Uterus (tissue), 4 donors: ENCODE measurements at places on chromosomes 13 and 19.

DNA sequence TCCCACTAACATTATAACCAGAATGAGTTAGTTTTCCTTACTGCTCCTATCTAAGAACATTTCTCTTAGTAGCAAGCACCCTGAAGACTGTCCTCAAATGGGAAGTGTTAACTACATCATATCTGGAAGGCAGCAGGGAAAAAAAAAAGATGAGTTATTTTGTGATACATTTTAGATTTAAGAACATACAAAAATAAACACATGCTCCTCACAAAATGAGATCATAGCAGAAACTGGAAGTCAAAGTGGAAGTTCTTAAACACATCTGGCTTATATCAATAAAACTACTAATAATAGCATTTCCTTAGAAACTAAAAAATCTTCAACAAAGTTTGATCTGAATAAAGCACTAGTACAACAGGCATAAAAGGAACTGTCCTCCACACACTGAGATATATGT lies 70.4 kb downstream of the SLITRK6 start:
- no peak for DNase-seq

GRCh38 chr19:49888510-49888824 lies 8.2 kb downstream of the IL4I1 start:
- no peak for DNase-seq

GRCh38 chr13:99507986-99508385 lies 6.7 kb downstream of the TM9SF2 start:
- no peak for DNase-seq

- DNase-seq, result no peak
Measured at GRCh38 chr13:59587971-59588716, 575.6 kb downstream of the DIAPH3 start.

- DNase-seq, result no peak
Measured at GRCh38 chr13:78190296-78190695, 271.7 kb upstream of the EDNRB start.
